ENCODE measurements at places on chromosomes 7 and 10.

- no peak for DNase-seq
Observed at GRCh38 chr10:114400091-114400490, 4.2 kb downstream of the AFAP1L2 start.

GRCh38 chr7:151368136-151368571, 26.5 kb downstream of the NUB1 start:
- DNase-seq: peak; percentile 89

GRCh38 chr7:41163991-41164390, 538.9 kb downstream of the INHBA start:
- DNase-seq: no peak

- no peak for DNase-seq
Observed at GRCh38 chr10:88027570-88027969, 164.1 kb downstream of the PTEN start.

DNA sequence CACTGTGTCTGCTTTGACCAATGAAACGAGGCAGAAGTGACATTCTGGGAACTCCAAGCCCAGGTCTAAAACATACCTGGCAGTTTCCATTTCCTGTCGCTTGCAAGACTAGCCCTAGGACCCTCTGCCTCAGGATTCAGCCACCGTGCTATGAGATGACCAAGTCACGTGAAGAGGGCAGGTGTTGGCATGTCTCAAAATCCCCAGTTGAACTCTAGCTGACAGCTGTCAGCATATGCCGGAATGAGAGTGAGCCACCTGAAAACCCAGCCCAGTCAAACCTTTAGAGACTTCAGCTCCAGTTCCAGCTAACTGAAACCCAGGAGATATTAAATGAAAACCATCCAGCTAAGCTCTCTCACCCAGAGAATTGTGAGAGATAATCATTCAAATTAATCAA, 89.9 kb upstream of the PPP1R3A start:
- DNase-seq: no peak

GRCh38 chr10:75418293-75418692, 13.1 kb upstream of the LRMDA start:
- no peak for DNase-seq

Measured in AG08395 (cell line).